ENCODE measurements at places on chromosomes 16 and 17.
A peak's percentile ranks its signal among the peaks of the same experiment; 100 is the strongest.

GRCh38 chr16:48053418-48053745 lies 102.4 kb downstream of the ABCC12 start:
- H3K27me3 ChIP-seq: no peaks in the 10 kb centered on the region
- H3K4me1 ChIP-seq: peaks cover 17% of the 10 kb centered on the region
- H3K36me3 ChIP-seq: no peaks in the 10 kb centered on the region
- no peak overlapping the region for H3K4me3 ChIP-seq
- DNase-seq: peak; percentile 70

DNA sequence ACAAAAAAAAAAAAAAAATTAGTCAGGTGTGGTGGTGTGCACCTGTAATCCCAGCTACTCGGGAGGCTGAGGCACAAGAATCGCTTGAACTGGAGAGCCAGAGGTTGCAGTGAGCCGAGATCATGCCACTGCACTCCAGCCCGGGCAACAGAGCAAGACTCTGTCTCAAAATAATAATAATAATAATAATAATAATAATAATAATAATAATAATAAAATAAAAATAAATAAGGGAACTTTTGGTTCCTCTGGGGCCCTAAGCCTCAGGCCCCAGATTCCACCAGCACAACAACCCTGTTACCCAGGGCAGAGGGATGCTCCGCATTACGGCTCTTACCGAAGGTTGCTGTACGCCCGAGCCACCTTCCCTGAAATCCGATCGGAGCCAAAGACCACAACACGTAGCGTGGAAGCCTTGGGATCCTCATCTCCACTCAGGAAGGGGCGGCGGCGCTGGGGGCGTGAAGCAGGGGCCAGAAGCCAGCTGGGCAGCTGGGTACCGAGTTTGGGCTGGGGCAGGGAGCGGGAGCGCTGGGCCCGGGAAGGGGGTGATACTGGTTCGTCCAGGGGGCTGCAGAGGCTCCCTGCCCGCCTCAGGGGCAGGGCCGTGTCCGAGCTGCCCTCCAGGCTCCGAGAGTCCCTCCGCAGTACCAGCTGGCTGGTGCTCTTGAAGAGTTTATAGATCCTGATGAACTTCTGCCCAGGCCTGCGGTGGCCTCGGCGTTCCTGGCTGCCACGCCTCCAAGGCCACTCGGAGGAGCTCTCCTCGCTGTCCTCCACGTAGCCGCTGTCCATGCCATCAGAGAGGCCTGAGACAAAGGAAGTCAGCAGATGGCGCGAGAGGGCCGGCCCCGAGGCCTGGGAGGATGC lies 20.6 kb upstream of the PIK3R6 start:
- no peaks in the 10 kb centered on the region for H3K4me1 ChIP-seq
- no peak overlapping the region for H3K27ac ChIP-seq
- H3K4me3 ChIP-seq: no peak overlapping the region
- no peak for DNase-seq

DNA sequence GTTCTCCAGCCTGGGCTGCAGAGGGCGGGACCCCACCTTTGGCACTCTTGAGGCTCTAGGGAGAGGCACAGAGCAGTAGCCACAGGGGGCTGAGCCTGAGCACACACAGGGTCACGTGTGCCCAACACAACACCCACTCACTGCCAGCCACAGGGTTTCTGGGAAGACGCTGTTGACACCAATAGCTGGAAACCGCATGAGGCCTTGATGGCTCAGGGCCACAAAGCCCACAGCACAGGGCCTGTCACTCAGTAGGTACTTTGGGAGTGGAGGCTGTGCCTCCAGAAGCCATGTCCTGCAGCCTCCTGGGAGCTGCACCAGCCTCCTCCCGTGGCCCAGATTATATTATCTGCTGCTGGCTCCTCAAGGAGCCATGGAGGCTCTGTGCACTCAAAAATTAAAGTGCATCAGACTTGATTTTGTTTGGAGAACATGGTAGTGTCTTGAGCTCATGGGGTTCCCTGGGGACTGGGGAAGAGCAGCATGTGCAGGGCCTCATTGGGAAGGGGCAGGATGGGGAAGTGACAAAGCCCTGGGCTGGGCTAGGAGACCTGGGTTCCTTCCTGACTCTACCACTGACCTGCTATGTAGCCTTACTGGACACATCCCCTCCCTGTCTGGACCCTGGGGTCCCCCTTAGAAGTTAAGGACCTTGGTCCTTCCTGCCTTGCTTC lies 12.5 kb upstream of the SREBF1 start:
- no peaks in the 10 kb centered on the region for H3K27me3 ChIP-seq
- peak; percentile 92 for DNase-seq
- peaks cover 57% of the 10 kb centered on the region for H3K4me1 ChIP-seq
- H3K27ac ChIP-seq: peak overlapping the region; percentile 79
- no peak overlapping the region for H3K4me3 ChIP-seq

- no peaks in the 10 kb centered on the region for H3K36me3 ChIP-seq
- no peaks in the 10 kb centered on the region for H3K27me3 ChIP-seq
- DNase-seq: no peak
- no peak overlapping the region for H3K4me3 ChIP-seq
Observed at GRCh38 chr17:6304894-6305612, 129.9 kb downstream of the AIPL1 start.

DNA sequence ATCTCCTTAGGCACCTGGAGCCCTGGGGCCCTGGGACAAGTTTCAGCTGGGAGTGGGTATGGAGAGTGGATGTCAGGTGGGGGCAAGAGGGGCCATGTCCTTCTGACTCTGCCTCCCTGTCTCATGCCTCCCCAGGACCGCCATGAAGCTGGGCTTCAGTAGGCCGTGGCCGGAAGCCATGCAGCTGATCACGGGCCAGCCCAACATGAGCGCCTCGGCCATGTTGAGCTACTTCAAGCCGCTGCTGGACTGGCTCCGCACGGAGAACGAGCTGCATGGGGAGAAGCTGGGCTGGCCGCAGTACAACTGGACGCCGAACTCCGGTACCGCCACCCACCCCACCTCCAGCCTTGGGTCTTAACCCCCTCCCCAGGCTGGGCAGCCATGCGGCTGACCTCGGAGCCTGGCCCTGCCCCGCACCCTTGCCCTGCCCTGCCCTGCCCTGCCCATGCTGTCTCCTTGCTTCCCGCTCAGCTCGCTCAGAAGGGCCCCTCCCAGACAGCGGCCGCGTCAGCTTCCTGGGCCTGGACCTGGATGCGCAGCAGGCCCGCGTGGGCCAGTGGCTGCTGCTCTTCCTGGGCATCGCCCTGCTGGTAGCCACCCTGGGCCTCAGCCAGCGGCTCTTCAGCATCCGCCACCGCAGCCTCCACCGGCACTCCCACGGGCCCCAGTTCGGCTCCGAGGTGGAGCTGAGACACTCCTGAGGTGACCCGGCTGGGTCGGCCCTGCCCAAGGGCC lies 20.0 kb downstream of the ACE start:
- H3K27me3 ChIP-seq: no peaks in the 10 kb centered on the region
- peaks cover 20% of the 10 kb centered on the region for H3K4me1 ChIP-seq
- peak overlapping the region; percentile 30 for H3K27ac ChIP-seq
- no peak overlapping the region for H3K4me3 ChIP-seq
- no peak for DNase-seq

- H3K36me3 ChIP-seq: no peaks in the 10 kb centered on the region
- no peaks in the 10 kb centered on the region for H3K4me1 ChIP-seq
- DNase-seq: no peak
- no peak overlapping the region for H3K4me3 ChIP-seq
- no peak overlapping the region for H3K27ac ChIP-seq
- H3K27me3 ChIP-seq: peaks cover 6% of the 10 kb centered on the region
Observed at GRCh38 chr16:75476817-75477216, 12.3 kb upstream of the TMEM170A start.

GRCh38 chr16:4976079-4976478 lies 17.9 kb downstream of the SEC14L5 start:
- DNase-seq: no peak
- no peaks in the 10 kb centered on the region for H3K4me1 ChIP-seq
- no peaks in the 10 kb centered on the region for H3K36me3 ChIP-seq
- H3K27ac ChIP-seq: no peak overlapping the region

DNA sequence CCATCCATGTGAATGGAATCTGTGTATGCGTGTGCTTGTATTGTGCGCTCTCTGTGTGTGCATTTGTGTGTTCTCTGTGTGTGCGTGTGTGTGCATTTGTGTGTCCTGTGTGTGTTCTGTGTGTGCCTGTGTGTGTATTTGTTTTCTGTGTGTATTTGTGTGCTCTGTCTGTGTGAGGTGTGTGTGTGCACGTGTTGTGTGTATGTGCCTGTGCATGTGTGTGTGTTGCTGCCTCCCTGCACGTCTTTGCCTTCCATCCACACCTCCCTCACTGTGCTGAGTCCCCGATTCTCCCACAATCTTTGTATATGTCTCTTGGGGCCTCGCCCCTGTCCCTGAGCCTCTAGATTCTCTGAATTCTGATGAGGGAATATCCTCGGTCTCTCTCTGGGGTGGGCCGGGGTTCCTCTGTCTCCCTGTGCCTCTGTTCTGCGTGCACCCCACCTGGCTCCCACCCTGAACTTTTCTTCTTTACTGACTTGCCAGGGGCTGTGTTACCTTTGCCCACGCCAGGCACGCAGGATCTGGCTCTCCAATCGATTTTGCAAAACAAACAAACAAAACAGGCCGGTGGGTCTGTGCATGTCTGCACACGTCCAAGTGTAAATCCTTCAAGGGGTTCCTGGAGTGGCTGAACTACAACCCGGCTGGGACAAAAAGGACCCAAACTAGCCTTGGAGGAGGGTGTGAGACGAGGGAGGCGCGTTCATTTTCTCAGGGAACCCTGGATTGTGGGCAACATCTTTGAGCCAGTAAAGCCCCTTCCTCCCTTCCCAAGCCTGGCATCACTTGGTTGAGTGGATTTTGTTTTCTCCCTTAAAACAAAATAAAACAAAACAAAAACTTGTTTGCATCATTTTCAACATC lies 8.1 kb upstream of the FOXF1 start:
- peak overlapping the region; percentile 62 for H3K4me3 ChIP-seq
- peaks cover 93% of the 10 kb centered on the region for H3K27me3 ChIP-seq
- no peaks in the 10 kb centered on the region for H3K36me3 ChIP-seq
- H3K4me1 ChIP-seq: no peaks in the 10 kb centered on the region
- no peak overlapping the region for H3K27ac ChIP-seq

DNA sequence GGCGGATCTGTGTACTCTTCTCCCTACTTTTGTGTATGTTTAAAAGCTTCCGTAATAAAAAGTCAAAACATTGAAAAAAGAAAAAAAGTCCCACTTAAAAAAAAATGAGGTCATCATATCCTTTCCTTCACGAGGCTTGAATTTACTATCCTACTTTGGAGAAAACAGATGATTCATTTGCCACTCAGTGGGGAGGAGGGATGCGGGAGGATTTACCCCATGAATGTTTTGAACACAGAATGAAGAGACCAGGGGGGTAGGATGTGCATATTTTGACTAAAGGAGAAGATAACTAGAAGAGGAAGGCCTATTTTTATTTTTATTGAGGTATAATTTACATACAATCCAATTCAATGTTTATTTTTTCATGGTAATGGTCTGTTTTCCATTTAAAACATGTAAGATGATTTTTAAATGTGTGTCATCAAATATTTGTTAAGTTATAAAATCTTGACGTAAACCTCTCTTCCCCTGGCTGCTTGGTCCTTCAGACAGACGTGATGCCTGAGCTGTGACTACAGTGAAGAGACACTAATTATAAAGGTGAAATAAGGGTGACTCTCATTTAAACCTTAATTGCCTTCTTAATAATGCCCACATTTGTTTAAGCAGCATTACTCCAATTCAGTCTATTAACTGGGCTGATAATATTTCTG lies 135.4 kb upstream of the AXIN2 start:
- H3K4me1 ChIP-seq: no peaks in the 10 kb centered on the region
- no peak overlapping the region for H3K4me3 ChIP-seq
- H3K27ac ChIP-seq: no peak overlapping the region
- H3K36me3 ChIP-seq: no peaks in the 10 kb centered on the region

DNA sequence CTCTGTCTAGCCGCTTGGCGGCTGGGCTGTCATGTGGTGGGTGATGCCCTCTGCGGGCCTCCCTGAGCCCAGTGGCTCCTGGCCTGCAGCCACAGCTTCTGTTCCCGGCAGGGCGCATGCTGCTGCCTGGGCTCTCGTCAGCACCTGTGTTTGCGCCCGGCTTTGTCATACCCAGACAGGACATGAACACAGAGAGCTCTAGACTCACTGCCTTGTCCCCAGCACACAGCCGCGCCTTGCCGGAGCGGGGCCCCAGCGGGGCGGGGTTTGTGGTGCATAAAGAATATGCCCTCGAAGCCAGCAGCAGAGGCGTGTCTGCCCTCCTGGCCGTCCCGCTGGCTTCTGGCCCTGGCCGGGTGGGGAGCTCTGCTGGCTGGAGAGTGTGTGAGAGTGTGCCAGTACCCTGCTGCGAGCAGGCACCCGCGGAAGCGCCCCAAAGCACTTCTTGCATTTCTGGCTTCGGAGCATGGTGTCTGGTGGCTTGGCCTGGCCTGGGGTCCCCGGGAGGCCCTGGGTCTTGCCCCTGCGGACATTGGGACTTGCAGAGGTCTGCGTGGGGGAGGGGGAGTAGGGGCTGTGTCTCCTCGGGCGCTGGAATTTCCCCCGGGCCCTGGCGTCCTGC lies 14.4 kb downstream of the ASPSCR1 start:
- DNase-seq: peak; percentile 97
- peaks cover 4% of the 10 kb centered on the region for H3K36me3 ChIP-seq
- no peak overlapping the region for H3K4me3 ChIP-seq

DNA sequence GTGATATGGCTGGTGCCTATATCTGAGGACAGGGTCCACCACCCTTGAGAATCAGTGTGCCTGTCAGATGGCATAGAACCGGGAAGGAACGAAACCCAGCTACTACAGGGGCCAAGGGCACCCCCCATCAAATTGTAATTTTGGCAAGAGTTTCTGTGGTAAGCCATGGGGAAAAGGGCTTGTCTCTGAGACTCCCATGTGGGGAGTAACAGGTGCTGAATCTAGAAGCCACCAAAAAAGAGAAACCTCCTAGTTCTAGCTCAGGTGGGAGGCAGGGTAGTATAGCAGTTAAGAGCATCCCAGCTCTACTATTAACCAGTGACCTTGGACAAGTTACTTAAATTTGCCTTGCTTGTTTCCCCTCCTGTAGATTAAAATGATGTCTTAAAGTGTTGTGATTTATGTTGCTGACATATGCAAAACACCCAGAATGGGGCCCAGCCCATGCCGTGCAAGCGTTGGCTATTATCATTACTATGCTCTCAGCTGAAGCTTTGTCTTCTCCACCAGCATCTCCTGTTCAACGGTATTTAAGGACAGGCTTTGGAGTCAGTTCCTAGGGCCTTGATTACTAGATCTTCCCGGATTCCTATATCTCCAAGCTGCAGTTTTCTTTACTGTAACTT lies 210.7 kb upstream of the NLRP1 start:
- H3K27me3 ChIP-seq: peaks cover 21% of the 10 kb centered on the region
- H3K36me3 ChIP-seq: no peaks in the 10 kb centered on the region
- DNase-seq: no peak
- H3K27ac ChIP-seq: no peak overlapping the region
- H3K4me1 ChIP-seq: no peaks in the 10 kb centered on the region

GRCh38 chr16:4506450-4506849 lies 30.3 kb downstream of the HMOX2 start:
- no peak overlapping the region for H3K4me3 ChIP-seq
- H3K27ac ChIP-seq: peak overlapping the region; percentile 20
- DNase-seq: no peak

DNA sequence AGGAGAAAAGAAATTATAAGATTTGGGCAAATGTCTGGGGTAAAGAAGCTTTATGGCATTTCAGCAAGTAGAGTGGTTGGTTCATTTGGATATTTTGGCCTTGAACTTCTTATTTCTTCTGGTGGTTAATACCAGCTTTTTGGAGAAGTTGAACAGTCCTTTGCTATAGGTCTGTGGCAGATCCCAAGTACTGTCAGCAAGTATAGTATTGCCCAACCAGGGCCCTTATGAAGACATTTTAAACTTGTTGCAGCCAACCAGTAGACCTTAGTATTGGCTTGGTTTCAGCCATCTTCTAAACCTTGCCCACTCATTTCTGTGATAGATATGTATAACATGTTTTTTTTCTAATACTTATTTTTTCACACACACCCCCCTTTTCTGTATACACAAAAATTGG lies 2.2 kb downstream of the SP2 start:
- H3K27me3 ChIP-seq: no peaks in the 10 kb centered on the region
- no peak overlapping the region for H3K4me3 ChIP-seq
- H3K4me1 ChIP-seq: peaks cover 33% of the 10 kb centered on the region
- H3K27ac ChIP-seq: no peak overlapping the region

Measured in upper lobe of right lung (tissue), 1 donor.